CD4-positive, alpha-beta memory T cell (primary cell): ENCODE measurements at places on chromosomes 2 and 18.

DNA sequence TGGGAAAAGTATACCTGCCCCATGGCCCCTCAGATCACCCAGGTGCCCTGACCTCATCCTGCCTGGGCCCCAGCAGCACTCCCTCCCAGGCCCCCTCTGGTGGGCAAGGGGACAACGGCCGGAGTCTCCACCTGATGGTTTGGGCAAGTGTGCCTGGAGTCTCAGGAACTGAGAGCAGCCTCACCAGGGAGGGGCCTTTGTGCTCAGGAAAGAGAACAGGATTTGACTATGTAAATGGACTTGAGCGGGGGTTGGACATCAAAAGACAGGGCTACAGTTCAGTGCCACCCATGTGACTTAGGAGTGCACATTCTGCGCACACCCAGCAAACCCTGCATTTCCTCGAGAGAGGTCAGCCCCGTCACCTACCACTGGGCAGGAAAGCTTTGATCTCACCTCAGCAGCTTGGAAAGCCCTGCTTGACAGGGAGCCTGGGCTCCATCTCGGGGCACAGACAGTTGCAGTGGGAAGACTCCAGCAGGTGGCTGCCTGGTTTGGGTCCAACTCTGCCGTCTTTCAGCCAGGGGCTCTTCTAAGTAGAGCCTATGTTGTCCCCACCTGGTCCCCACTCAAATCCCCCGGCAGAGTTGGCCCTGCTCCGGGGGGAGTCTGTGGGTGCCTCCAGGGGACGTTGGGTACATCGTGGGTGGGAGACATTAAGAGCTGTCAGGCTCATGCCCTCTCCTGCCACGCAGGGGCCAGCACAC, 3.3 kb downstream of the INPP5D start:
- DNase-seq = no peak

GRCh38 chr2:164023896-164024295, 288.1 kb upstream of the FIGN start:
- DNase-seq = no peak

GRCh38 chr2:237059155-237059875, 26.4 kb upstream of the COPS8 start:
- DNase-seq = no peak

DNA sequence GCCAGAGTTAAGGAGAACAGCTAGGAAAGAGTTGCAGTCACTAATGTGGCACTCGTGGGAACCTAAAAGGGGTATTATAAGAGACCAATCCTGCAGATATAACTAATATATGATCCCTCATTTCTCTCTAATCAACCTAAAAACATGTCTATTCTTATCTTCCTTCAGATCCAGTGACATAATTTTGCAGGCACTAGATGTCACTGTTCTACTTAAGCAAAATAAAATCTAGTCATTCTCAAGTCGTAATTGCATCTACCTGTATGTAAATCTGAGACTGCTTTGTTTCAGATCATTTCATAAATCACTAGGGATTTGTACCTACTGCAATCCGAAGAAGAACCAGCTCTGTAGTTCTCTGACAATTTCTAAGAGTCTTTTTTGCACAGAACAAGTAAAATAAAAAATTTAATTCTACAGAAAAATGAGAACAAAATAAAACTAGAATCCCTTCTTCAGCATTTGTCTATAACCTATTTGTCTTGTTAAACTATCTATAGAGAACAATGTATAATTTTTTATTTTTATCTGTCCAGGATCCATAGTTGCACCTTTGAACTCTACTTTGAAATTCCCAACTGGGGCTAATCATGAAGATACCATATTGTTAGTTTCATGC, 56.5 kb upstream of the ERBB4 start:
- DNase-seq = no peak

GRCh38 chr2:37764739-37765138, 93.3 kb upstream of the CDC42EP3 start:
- no peak for DNase-seq

- DNase-seq = no peak
Measured at GRCh38 chr2:109175350-109175678, 46.3 kb downstream of the SH3RF3 start.

DNA sequence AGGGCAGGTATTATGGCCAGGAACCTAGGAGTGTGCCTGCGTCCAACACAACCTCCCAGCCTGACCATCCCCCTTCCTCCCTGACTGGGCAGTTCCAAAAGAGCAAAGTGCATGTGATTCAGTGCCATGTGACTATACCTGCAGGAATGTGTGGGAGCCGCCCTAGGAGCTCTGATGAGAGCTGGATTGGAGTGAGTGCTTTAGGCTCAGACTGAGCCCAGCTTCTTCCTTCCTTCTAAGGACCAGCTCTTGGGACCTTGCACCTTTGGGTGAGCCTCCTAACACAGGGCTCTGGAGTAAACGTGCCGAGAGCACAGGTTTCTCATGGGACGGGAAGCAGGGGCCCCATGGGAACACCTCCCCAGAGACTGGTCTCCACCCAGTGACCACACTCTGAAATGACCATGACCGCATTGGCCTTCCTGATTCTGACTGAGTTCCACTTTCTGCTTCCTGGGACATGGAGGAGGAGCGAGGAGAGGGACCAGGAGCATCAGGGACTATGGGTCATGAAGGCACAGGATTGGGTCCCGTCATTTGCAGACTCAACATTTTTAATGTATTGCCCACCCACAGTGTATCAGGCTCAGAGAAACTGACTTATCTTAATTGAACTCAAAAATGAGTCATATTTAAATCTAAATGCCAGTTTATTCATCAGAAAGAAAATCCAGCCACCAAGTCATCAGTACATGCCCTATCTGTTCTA, 87.8 kb upstream of the BCL2L11 start:
- no peak for DNase-seq

GRCh38 chr2:38178556-38179419, 102.8 kb upstream of the CYP1B1 start:
- DNase-seq = no peak

- DNase-seq = no peak
Measured at GRCh38 chr2:123438675-123439074, 586.4 kb upstream of the CNTNAP5 start.

GRCh38 chr2:235900631-235901030, 267.6 kb downstream of the GBX2 start:
- DNase-seq = no peak

- no peak for DNase-seq
Measured at GRCh38 chr18:74496508-74497323, 553 bp downstream of the CNDP2 start.

DNA sequence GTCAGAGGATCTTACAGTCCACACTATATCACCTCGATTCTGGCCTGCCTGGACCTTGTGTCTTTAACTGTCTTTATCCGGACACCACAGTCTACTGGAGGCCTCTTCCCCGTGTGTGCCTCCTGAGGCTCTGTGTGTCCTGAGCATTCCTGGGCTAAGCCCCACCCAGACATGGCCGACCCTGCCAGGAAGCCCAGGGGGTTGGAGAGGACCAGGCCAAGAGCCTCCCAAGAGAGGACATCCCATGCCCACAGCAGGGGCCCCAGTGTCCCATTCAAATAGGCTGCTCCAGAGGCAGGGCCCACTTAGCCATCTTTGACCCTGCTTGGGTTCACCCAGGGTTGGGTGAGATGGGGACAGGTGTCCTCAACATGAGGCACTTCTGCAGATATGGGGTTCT, 84.7 kb upstream of the OTOS start:
- DNase-seq = no peak

DNA sequence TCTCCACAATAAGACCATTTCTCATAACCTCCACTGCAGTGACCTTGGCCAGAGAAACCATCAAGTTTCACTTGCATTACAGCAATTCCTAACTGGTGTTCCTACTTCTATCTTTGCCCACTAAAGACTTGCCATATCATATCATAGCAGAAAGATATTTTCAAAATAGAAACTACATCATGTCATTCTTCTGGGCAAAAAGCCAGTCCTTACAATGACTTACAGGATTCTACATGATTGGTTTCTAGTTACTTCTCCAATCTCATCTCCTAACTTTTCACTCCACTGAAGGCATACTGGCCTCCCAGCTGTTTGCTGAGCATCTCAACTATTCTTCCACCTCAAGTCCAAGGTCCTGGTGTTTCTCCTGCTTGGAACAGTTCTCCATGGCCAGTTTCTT, 151.4 kb downstream of the HNMT start:
- DNase-seq = no peak

- no peak for DNase-seq
Measured at GRCh38 chr2:118786746-118787145, 60.7 kb downstream of the EN1 start.

DNA sequence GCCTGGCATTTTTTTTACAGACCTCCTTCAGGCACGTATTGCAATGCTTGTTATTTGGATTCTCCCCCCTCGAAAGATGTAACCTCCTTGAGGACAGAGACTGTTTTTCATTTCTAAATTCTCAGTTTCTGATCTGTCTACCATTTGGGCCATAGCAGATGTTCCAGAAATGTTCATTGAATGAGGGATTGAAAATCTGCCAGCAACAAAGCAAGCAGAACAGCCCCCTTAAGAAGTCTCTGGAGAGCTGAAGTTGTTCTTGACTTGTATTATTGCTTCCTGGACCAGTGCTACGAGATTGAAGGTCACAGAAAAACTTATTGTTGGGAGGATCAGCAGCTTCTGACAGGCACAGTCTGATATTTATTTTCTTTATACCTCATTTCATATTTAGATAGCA, 355.5 kb downstream of the EPHA4 start:
- DNase-seq = no peak

- DNase-seq = no peak
Measured at GRCh38 chr2:54561010-54561409, 104.9 kb downstream of the SPTBN1 start.

DNA sequence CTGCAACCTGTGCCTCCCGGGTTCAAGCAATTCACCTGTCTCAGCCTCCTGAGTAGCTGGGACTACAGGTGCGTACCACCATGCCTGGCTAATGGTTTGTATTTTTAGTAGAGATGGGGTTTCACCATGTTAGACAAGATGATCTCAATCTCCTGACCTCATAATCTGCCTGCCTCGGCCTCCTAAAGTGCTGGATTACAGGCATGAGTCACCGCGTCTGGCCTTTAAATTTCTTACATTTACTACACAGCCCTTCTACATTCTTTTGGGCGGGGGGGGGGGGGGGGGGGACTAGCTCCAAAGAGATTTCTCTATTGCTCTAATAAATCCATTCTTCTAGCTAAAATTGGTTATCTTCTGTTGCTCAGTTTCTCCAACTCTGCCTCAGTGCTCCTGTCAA, 964.9 kb upstream of the ACVR2A start:
- no peak for DNase-seq

DNA sequence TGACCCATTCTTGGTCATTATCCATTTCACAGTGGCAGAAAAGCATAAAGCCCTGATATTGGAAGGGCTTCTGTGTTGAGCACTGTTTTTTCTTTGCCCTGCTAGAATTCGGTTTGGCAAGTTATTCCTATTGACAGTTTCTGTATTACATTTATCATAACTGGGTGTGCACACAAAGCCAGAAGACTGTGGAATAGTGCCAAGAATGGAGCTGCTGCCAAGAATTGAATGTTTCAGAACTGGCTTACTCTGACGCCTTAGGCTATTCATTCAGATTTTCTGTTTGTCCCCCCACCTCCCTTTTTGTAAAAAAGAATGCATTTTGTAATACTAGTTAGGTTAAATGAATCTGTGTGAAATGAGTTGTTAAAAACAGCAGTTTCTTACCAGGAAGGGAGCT, 12.7 kb downstream of the KDM3A start:
- DNase-seq = no peak

DNA sequence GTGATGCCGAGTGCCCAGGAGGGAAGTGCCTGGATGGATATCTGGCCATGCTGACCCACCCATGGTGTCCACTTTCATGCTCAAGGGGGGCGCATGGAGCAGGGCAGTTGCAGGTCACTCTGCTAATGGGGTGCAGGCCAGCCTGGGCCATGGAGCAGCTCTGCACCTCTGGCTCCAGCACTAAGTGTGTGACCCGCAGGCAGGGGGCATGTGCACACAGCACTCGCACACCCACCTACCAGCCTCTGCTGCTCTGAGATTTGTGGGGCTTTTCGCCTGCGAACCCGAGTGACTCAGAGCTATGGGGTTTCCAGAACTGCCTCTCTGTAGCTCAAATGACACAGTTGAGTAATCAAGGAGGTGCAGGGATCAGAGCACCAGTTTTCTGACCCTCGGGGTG, 66.2 kb downstream of the CYP26B1 start:
- no peak for DNase-seq

- DNase-seq = no peak
Measured at GRCh38 chr18:35085450-35086380, 44.5 kb downstream of the MAPRE2 start.

- no peak for DNase-seq
Measured at GRCh38 chr2:150097901-150098531, 389.5 kb downstream of the RND3 start.

DNA sequence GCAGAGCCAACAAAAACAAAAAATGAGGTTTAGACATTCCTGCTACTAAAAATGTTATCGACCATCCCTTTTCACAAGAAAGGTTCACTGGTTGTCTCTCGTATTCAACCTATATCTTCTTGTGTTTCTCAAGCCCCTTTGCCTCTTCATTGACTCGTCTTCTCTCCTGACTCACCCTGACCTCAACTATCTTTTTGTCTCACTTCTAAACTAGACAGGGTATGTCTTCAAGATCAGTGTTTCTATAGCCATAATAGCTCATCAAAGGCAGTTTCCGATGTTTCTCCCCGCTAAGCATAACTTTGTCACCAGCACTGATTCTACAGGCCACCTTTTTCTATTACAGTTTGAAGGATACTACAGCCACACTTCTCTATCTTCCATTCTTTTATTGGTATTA, 178.4 kb downstream of the MEMO1 start:
- DNase-seq = no peak

GRCh38 chr2:95278637-95279225, 4.5 kb downstream of the PROM2 start:
- no peak for DNase-seq

DNA sequence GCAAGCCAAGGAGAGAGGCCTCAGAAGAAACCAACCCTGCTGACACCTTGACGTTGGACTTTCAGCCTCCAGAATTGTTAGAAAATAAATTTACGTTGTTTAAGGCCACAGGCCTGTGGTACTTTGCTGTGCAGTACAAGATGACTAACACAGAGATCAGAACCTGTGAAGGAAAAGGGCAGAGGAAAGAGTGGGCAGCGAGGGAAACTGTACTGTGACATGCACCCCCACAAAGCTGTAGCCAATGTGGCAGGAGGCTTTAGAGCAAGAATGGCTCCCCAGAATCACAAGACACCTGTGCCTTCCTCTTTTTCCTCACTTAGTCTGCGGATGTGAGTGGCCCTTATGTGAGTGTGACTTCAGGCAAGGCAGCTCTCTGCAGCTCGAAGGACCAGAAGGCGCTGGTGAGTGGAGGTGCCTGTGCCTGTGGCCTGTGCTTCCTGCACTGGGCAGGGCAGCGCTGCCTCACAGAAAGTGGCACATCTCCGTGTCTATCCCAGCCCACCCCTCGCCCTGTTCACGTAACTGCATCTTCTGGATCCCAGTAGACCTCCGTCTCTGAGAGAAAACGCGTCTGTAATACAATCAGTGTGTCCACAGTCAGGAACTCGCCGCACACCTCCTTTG, 89.5 kb downstream of the MRPS9 start:
- DNase-seq = no peak
